ENCODE measurements at places on chromosomes 1 and 21.

DNA sequence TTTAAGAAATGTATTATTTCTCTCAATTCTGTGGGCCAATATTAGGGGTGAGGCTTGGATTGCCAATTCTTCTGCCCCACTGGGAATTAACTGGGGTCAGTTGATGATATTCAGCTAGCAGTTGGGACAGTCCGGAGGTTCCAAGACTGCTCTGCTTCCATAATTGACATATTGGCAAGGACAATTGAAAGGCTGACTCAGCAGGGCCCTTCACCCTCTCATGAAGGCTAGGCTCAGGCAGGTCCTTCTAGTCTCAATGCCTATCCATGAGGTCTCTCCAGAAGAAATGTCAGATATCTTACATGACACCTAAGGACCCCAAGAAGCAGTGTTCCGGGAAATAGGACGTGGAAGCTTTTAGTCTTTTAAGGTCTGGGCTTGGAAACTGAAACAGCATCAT is 13.3 kb upstream of the RNF11 start:
- DNase-seq, result no peak

DNA sequence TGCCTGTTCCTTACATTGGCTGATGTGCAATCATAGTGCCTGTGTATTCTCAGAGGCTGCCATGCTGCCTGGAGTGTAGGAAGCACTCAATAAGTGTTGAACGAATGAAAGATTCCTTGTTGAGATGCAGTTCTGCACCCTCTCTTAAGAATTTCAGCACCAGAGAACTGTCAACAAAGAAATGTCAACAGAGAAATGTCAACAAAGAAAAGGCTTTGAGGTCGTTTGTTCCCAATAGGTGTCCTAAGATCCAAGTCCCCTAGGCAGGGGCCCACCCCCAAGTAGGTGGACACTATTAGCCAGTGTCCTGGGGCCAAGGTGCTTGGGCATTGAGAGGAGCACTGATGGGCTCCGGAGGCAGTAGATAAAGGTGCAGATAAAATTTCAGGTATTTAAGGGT is 12.6 kb downstream of the KCND3 start:
- no peak for DNase-seq

DNA sequence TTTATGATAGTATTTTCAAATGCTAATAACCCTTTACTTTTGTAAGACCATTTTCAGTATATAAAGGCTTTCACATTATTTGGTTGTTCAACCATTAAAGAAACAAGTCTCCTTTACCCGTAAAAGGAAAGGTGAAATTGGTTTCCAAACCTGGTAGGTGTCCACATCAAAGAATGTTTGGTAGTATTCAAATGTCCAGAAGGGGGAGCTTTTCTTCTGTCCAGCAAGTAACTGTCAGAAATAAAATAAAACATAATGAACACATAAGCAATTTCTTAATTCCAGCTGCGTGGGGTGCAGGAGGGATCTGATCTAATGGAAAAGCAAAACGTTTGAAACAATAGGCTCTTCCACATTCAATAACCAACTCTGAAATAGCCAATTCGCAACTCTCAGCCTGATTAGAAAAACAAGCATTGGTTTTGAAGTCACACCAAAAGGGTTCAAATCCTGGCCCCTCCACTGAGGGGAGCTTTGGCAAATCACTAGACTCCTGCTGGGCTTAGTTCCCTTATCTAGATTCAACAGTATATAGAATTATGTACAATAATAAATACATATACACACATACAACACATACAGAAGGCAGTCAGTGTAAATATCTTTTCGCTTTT is 11.0 kb downstream of the YIPF1 start:
- DNase-seq, result no peak

GRCh38 chr1:41566969-41567368 is 82.5 kb upstream of the EDN2 start:
- DNase-seq, result no peak

DNA sequence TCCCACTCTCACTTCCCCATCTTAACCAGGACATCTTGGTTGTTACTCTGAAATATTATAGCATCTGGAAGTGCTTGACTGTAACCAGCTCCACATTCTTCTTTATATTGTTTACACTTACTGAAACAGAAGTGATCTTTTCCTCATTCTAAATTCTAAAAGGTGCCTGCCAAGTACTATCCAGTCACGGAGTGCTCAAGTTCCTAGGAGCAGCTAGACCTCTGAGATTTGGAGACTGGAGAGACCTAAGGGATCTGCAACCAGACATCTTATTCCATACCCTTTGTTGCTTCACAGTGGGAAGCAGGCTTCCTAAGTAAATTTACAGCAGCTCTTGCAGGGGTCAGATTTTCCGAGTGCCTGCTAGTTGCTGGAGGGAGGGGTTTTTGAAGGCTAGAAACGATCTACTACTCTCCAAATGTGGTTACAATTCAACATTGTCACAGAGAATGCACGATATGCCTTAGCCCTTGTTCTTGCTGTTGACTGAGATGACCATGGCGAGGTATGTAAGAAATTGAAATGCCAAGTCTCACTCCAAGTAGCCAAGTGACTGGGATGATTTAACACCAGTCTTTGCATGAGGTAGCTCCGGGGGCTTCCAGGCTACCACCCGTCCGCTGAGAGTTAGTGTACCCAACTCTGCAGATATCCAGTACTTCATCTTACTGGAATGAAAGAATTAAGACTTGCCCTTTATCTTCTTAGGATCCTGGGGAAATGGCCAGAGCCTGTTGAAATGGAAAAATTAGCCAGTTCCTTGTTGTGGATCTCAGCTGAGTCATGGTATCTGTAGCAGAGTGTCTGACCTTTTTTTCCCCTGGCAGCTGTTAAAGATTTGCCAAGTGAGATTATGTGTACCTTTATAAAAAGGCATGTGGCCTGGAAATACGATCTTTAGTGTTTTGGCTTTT is 150.8 kb downstream of the MAST2 start:
- DNase-seq, result no peak

GRCh38 chr1:107172450-107173170 is 31.8 kb downstream of the NTNG1 start:
- no peak for DNase-seq

- no peak for DNase-seq
These were observed 5.8 kb downstream of the TCHH start for GRCh38 chr1:152109231-152109997.

DNA sequence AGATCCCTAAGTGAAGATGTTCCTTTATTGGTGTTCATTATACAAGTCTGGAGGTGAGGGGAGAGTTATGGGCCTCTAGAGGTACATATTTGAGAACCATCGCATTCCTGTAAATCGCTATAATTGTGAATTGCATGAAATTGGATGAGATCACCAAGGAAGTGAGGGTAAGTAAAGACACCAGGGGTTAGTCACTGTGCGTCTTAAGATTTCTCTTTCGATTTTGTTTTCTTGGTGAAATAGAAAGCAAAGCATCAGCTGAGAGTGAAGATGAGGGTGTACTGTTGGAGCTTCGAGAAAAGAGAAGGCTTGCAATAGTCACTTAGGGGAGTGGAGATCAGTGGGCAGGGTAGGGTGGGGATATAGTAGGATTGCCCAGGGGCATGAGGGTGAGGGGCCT is 82.1 kb downstream of the RAVER2 start:
- no peak for DNase-seq

GRCh38 chr1:203632941-203633340 is 6.3 kb downstream of the ATP2B4 start:
- DNase-seq, result no peak

- no peak for DNase-seq
These were observed 44.8 kb downstream of the DHRS3 start for GRCh38 chr1:12573015-12573825.

DNA sequence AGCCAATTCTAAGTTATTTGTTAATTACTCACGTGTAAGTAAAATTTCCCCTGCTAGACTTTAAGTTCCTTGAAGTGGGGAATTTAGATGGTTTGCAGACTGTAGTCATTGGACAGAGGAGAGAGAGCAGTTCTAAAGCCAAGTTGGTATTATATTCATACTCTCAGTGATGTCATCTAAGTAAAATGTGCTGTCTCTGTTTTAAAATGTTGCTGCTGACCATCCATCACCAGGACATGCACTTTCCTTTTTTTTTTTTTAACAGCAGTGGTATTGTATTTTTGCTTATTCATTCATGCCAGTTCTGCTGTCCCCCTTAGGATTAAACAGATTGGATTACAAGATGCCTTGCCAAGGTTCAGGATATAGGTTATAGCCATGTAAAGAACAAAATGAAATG is 2.3 kb downstream of the TTLL7 start:
- no peak for DNase-seq

GRCh38 chr1:95558791-95559190 is 324.8 kb downstream of the RWDD3 start:
- no peak for DNase-seq

DNA sequence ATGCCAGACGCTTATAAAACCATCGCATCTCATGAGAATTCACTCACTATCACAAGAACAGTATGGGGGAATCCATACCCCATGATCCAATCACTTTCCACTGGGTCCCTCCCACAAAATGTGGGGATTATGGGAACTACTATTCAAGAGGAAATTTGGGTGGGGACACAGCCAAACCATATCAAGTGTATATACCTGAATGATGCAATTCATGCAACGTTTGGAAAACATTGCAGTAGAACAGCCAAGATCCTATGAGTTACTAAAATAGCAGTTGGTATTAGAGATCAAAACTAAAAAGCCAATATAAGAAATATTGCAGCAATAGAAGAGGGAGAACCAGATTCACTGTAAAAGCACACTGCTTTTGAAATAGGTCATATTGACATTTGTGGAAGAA is 1543.9 kb upstream of the B3GALT2 start:
- DNase-seq, result no peak
